Endothelial cell of umbilical vein (primary cell): ENCODE measurements at places on chromosomes 13 and 19. TPM values are rescaled to one million over a fixed set of nuclear protein-coding genes. Genes with fewer than 3 reads are reported as not detected.

DNA sequence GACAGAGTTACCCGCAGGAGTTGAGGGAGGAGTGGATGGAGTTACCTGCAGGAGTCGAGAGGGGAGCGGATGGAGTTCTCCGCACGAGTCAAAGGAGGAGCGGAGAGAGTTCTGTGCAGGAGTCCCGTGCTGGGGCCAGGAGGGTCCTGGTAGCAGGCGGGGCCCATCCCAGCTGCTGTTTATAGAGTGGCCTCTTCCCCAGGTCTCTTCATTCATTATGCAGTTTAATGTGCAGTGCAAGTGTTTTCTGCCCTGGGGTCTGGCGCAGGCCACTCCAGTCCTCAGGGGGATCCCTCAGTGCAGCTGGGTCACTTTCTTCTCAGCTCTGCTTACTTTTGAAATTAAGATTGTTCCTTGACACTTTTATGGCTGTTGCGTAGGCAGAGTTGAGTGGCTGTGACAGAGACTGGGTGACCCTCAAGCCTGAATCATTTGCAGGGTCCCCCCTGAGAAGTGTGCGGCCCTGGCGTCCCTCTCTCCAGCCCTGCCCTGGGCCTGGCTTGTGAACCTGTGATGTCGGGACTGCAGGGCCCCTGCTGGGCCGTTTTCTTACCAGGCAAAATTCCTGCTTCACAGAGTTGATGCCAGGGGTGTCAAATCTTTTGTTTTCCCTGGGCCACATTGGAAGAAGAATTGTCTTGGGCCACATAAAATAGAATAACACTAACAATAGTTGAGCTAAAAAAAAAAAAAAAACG is 17.9 kb downstream of the TFDP1 start:
- no peak overlapping the region for H3K4me3 ChIP-seq
- no peaks in the 10 kb centered on the region for H3K4me1 ChIP-seq
- peaks cover 26% of the 10 kb centered on the region for H3K36me3 ChIP-seq
- no peaks in the 10 kb centered on the region for H3K27me3 ChIP-seq

Gene PTH2
- total RNA-seq: not detected in 2 replicates

GRCh38 chr19:42568006-42568405 is 26.7 kb downstream of the CEACAM8 start:
- no peaks in the 10 kb centered on the region for H3K27me3 ChIP-seq
- H3K27ac ChIP-seq: no peak overlapping the region
- no peak overlapping the region for H3K4me3 ChIP-seq
- H3K4me1 ChIP-seq: no peaks in the 10 kb centered on the region

- peaks cover 2% of the 10 kb centered on the region for H3K36me3 ChIP-seq
- H3K27me3 ChIP-seq: no peaks in the 10 kb centered on the region
- DNase-seq: no peak
These were observed 18.1 kb downstream of the NKPD1 start for GRCh38 chr19:45142726-45143110.

GRCh38 chr19:3210347-3211017 is 14.0 kb upstream of the CELF5 start:
- no peaks in the 10 kb centered on the region for H3K4me1 ChIP-seq
- H3K4me3 ChIP-seq: no peak overlapping the region
- DNase-seq: peak; percentile 40
- H3K27me3 ChIP-seq: no peaks in the 10 kb centered on the region
- H3K36me3 ChIP-seq: no peaks in the 10 kb centered on the region

GRCh38 chr13:25906191-25906661 is 145.6 kb downstream of the SHISA2 start:
- H3K4me3 ChIP-seq: no peak overlapping the region
- H3K27me3 ChIP-seq: peaks cover 7% of the 10 kb centered on the region
- H3K4me1 ChIP-seq: peaks cover 13% of the 10 kb centered on the region
- DNase-seq: peak; percentile 16
- H3K27ac ChIP-seq: no peak overlapping the region
- H3K36me3 ChIP-seq: no peaks in the 10 kb centered on the region

Gene CEACAM6
- total RNA-seq: not detected in 2 replicates

Gene OVOL3
- not detected in 2 replicates for total RNA-seq

DNA sequence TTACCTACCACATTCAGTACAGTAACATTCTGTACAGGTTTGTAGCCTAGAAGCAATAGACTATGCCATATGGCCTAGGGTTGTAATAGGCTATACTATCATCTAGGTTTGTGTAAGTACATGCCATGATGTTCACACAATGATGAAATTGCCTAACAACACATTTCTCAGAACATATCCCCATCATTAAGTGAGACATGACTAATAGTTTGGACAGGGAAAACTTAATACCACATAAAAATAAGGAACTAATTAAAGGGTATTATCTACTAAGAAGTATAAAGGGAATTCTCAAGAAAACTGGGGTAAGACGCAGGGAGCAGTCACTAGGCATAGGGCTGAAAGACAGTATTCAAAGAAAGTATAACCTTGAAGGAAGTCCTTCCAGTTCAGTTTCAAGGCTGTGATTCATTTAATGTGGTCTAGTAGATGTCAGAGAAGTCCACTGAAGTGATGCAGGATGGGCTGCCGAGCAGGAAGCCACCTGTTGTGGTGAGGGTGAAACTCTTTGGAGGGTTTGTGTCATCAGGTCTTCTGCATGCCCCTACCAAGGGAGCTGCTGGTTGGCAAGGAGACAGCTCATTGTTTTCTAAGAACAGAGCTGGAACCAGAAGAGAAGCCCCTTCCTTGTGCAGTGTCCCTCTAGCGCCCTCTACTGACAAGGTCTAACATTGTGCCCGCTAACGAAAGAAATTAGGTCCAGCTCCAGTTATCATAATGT is 122.9 kb downstream of the OLFM4 start:
- DNase-seq: peak; percentile 32
- H3K27me3 ChIP-seq: no peaks in the 10 kb centered on the region
- H3K36me3 ChIP-seq: no peaks in the 10 kb centered on the region
- H3K4me3 ChIP-seq: no peak overlapping the region

DNA sequence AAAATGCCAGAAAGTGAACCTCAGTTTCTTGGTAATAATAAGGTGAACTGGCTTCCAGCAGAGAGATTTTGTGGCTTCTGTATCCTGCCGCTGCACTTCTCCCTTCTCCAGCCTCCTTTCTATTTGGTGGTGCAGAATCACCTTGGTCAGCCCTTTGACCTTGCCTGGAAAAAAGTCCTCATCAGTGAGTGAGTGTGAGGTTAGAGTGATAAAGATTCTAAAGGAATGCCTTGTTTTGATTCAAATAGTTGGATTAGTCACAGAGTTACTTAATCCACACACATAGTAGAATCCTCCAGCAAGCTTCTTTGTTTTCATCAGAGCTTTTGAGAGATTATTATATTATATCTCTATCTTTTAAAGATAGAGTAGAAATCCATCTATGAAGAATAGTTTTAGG is 140.9 kb downstream of the KCNRG start:
- peaks cover 2% of the 10 kb centered on the region for H3K4me1 ChIP-seq
- DNase-seq: no peak
- H3K27ac ChIP-seq: no peak overlapping the region
- no peaks in the 10 kb centered on the region for H3K36me3 ChIP-seq

Gene CYP4F3
- total RNA-seq: not detected in 2 replicates

- no peak overlapping the region for H3K4me3 ChIP-seq
- H3K27ac ChIP-seq: no peak overlapping the region
- DNase-seq: no peak
- no peaks in the 10 kb centered on the region for H3K36me3 ChIP-seq
These were observed 26.7 kb upstream of the POP4 start for GRCh38 chr19:29579308-29579910.

Gene RHPN2
- 2.7 and 3.3 TPM in 2 replicates for total RNA-seq

Gene MIER2
- total RNA-seq: 41.7 and 44.9 TPM in 2 replicates

DNA sequence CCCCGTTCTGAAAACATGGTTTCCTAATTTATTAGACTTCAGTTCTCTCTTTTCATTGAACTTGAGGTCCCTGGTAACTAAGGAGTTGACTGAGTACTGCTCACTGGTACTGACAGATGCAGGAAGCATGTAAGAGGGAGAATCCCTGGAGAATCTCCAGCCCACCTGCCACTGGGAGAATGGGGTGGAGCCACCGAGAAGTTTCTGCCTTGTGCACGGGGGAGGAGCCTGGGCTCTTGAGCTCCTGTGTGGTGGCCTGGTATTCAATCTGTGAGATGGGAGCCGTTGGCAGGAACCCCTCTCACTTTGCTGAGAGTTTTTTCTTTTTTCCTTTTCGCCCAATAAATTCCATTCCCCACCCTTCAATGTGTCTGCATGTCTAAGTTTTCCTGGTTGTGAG is 13.2 kb upstream of the AKAP11 start:
- DNase-seq: no peak
- no peaks in the 10 kb centered on the region for H3K4me1 ChIP-seq
- H3K27me3 ChIP-seq: no peaks in the 10 kb centered on the region

GRCh38 chr13:76971851-76972829 is 19.7 kb upstream of the CLN5 start:
- no peaks in the 10 kb centered on the region for H3K4me1 ChIP-seq
- no peak overlapping the region for H3K4me3 ChIP-seq
- H3K27me3 ChIP-seq: peaks cover 5% of the 10 kb centered on the region
- no peak for DNase-seq

Gene POSTN
- total RNA-seq: 0.29 and 0.55 TPM in 2 replicates

Gene ZNF229
- total RNA-seq: 6.0 and 8.8 TPM in 2 replicates

- no peaks in the 10 kb centered on the region for H3K36me3 ChIP-seq
- H3K4me3 ChIP-seq: no peak overlapping the region
- peak; percentile 62 for DNase-seq
- peaks cover 58% of the 10 kb centered on the region for H3K4me1 ChIP-seq
- H3K27me3 ChIP-seq: no peaks in the 10 kb centered on the region
These were observed 33.5 kb downstream of the WASF3 start for GRCh38 chr13:26590951-26591350.
